ENCODE measurements at places on chromosomes 5 and 9.

GRCh38 chr5:175629793-175630192 is 28.1 kb upstream of the HRH2 start:
- DNase-seq: no peak

- no peak for DNase-seq
Measured at GRCh38 chr5:120532835-120533234, 68.7 kb downstream of the PRR16 start.

DNA sequence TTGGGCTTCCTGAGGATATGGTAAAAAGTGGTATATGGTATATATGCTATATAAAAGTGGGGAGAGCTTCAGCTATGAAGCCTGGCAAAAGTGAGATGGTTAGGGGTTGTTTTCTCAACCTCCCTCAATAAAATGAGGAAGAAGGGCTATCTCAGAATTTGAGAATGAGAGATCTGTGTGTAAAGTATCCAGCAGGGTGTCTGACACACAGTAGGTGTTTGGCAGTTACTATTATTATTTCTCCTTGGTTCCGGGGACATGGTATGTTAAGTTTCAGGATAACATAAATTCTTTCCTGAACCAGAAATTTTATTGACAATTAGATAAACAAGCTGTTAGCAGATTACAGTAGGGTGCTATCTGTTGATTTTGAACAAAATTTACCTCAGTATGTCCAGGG is 94.1 kb downstream of the DENND1A start:
- no peak for DNase-seq

DNA sequence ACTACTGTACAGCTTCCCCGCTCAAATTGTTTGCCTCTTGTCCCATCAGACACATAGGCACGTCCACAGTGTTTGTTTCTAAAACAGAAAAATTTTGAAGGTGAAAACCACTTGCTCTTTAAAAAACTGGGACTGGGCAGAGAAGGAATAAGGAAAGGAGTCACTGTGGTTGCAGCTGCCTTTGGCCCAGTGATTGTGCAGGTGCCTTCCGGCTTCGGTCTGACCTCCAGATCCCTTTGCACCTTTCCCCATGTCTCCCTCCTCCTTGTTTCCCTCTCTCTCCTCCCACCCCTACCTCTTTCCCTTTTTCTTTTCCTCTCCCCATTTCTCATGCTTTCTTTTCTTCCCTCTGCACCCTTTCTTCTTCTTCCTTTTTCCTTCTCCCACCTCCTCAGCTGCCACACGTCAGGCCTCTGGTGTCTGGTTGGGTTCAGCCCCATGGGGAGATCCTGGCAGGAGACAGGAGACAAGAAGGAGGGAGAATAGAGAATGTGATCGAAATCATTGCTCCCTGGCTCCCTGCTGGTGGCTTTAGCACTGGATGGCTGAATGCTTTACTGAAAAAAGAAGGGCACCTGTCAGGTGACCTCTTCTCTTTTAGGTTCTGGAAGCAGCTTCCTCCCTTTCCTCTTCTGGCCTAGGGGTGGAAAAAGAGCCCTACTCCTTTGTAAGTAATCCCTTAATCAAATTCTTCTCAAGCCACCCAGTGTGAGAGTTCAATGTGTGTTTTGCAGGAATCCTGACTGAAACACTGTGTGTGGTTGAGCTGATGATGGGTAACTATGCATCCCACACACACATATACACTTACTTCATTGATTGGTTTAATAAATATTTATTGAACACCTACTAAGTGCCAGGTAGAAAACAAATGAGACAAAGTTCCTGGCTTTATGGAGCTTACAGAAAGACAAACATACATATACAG is 267.3 kb downstream of the MAST4 start:
- DNase-seq: no peak

GRCh38 chr5:29833394-29833793 is 1360.1 kb upstream of the CDH6 start:
- DNase-seq: no peak

- no peak for DNase-seq
Measured at GRCh38 chr9:103819936-103820335, 274.2 kb upstream of the SMC2 start.

DNA sequence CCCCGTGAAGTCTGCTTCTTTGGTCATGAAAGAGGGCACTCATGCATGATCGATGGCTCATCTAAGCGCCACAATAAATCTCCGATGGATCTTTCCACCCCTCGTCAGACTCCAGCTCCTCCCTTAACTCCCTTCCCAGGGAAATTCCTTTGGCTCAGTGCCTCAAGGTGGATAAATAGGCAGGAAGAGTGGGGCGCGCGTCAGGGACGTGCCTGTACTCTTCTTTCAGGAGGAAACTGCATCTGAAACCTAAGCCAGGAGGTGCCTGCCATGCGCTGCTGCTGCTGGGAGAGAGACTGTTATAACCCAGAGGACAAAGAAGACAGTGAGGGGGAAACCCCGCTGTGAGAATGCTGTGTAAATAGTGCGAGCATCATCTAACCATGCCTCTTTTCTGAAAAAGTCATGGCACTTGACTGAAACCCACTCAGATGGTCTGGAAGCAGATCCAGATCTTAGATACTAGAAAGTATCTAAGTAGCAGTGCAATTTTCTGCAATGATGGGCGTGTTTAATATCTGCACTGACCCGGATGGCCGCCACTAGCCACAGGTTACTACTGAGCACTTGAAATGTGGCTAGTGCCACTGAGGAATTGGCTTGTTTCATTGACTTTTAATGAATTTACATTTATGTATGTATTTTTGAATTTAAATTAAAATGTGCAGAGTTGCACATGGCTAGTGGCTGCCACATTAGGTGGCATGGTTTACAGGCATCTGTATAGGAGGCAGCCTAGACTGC is 120.3 kb upstream of the BASP1 start:
- no peak for DNase-seq

DNA sequence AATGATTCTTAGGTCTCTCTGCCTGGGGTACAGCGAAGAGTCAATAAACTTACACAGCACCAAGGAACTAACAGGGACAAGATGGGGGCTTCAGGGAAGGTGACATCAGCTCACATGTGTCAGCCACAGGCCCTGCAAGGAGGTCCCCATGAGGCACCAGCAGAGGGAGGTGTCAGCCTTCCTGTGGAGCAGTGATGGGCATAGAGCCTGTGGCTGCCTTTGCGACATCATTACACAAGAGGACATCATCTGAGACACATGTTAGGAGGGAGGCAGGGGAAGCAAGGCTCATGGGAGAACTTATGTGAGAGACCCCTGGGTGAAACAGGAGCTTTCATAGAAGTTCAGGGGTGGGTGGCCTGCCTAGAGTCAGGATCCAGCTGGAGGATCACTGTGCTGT is 389.6 kb downstream of the SEMA5A start:
- DNase-seq: peak; percentile 44

GRCh38 chr5:76804266-76804665 is 14.6 kb upstream of the F2RL1 start:
- DNase-seq: no peak

GRCh38 chr9:78026947-78027346 is 4.7 kb downstream of the GNAQ start:
- no peak for DNase-seq

DNA sequence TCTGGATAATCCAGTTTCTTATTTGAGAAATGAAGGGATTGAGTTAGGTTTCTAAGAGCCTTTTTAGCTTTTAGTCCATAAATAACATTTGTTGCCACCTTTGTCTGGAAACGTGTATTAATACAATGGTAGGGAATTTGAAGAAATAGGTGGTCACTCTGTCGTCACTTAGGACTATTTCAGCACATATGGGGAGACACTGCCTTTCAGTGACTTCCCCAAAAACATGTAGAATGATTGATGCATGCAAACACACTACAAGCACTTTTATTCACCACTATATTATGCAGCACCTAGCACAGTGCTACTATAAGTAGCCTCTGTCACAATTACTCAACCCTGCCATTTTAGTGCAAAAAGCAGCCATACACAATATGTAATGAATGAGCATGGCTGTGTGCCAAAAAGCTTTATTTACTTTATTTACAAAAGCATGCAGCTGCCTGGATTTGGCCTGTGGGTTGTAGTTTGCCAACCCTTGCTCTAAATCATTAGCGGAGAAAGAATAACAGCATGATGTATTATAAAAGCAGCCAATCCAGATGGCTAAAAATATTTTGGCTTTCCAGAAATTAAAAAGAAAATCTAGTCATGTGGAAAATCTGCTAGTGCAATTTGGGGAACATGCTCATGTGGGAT is 154.2 kb upstream of the HMHB1 start:
- DNase-seq: no peak

All from substantia nigra (tissue), 51 donors.